ENCODE measurements at places on chromosomes 4 and X.

DNA sequence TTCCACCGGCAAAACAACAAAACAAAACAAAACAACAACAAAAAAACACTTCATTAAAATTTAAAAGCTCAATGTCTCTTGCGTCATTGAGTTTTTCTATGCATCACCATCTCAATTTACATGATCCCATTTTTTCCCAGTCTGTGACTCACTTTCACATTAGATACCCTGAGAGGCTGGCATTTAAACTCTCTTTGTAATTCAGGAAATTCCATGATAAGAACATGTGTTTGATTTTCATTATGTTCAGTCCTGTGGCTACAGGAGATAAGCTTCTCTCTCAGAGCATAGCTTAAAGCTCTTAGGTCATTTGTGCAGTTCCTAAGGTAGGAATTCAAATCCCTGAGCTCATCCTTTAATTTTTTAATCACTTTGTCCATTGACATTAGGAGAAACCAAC is 104.6 kb downstream of the NBDY start:
- DNase-seq: no peak

DNA sequence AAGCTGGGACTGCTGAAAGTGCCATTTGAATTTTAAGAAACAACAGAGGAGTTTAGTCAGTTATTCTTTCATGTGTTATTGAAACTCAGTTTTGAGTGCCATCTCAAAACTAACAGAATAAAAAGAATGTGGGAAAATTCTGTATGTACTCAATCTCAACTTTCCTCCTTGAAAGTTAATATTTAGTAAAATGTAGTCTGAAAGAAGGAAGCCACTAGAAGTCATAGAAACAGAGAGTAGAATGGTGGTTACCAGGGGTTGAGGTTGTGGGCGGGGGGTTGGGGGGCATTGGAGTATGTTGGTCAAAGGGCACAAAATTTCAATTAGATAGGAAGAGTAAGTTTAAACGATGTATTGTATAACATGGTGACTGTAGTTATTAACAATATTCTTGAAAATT is 628.3 kb upstream of the MAGEB2 start:
- DNase-seq: no peak

- DNase-seq: no peak
These were observed 152.9 kb downstream of the POLA1 start for GRCh38 chrX:24846550-24847150.

GRCh38 chr4:85448906-85449890 is 25.8 kb upstream of the ARHGAP24 start:
- DNase-seq: no peak
